Activated CD8-positive, alpha-beta memory T cell treated with anti-CD3 and anti-CD28 coated beads for 1 hour (primary cell): ENCODE measurements at places on chromosomes 3 and 15.

DNA sequence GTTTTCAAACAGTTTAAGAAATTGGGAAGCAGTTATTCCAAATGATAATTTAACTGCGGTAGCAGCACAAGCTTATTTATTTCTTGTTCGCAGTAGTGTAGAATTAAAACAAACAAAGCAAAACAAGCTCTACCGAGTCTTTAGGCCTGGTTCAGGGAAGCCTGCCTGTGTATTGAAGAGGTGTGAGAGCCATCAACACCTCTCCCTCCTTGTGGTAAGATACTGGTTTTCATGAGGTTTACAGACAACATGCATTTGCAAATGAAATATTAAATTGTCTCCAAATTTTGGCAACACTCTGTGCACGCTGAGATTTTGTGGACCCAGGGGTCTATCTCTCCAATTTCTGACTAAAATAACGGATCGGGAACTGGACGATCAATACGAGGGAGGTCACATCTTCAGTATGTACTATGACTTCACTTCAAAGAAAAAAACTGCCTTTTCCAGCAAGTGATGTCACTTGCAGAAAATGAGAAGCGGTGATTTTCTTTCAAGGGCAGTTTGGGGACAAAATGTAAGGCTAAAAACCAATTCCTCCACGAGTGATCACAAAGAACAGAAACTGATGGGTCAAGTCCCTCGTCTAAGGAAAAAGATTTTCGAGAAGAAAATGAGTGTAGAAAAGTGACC, 721 bp downstream of the ATR start:
- no peak for DNase-seq

GRCh38 chr3:172658344-172659245, 52.3 kb downstream of the NCEH1 start:
- DNase-seq = no peak

GRCh38 chr3:156382458-156383346, 172.2 kb downstream of the SSR3 start:
- DNase-seq = no peak

DNA sequence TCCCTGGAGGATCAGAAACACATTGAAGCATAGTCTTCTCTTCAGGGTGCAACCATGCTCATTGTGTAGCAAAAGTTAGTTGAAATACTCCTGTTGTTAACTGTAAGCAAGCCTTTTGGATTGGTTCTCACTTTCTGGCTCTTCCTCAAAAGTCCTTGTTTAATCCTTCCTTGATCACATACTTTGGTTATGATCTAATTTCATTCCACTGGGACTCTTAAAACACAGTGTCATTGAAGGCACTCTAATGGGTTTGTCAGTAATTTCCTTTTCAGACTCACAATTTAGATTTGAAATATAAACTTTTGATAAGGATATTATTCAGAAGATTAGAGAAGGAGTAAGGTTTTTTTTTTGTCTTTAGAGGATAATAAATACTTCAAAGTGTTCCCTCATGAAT, 451.7 kb upstream of the SGO1 start:
- no peak for DNase-seq

DNA sequence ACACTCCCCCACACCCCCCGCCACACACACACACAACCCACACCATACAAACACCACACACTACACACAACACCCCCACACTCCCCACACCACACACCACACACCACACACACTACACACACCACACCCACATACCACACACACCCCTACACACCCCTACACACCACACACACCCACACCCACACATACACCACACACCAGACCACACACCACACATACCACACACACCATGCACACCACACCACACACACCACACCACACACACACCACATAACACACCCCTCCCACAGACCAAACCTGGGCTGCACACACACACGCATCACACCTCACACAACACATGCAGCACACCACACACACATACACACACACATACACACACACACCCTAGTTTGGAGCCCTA, 1.8 kb upstream of the RASGRF1 start:
- DNase-seq = no peak

DNA sequence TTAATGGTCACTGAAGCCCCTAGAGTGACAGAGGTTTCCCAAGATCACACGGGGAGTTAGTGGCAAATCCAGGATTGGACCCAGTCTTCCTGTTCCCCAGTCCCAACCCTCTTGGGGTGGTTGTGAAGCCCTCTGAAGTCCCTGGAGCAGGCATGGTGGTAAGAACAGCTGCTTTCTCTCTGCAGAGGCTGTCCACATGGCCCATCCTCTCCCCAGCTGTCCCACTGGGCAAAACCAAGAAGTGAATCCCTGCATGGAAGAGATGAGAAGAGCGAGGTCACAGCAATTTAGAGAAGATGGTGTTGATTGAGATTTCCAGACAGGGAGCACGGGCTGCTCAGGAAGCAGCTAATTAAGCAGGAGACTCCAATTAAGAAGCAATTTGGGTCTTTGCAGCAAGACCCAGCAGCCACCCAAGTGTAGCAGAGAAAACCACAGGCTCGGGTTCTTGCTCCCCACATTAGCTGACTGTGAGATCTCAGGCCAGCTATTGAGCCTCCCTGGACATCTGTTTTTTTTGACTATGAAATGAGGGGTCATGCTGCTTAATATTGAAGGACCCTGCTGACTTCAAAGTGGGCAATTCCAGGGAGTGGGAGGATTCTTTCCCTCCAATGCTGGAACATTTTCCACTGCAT, 14.8 kb upstream of the HDAC11 start:
- DNase-seq = no peak

DNA sequence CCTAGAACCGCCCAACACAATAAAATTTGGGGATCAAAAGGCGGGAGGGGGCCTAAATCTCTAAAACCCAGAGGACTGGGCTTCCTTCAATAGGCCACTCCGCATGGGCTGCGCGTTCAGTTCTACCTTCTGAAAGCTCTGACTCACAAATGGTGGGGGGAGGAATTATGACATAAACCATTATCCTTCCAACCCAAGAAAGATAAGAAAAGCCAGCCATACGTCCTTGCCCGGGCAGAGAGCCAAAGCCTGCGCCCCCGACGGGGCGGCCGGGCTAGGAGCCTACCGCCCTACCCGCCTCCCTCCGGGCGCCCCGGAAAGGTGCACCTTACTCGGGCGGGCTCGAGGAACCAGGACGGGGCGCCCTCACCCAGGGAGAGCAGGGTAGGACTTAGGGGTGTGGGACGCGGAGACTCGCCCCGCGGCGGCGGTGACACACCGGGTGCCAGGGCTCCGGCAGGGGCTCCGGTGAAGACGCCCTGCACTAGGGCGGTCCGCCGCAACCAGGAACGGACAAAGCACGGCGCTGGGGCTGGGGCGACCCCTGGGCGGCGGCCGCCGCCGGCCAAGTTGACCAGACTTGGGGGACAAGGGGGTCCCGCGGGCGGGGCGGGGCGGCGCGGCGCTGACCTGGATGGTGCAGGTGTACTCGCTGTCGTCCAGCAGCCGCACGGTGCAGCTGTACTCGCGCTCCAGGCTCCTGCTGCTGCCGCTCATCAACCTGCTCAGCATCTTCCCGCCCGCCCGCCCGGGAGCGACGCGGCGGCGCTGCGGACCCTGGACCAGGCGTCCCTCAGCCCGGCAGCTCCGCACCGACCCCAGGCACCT, 534 bp downstream of the FRMD5 start:
- DNase-seq = peak; percentile 8

GRCh38 chr3:159277814-159278213, 476.0 kb downstream of the MFSD1 start:
- no peak for DNase-seq

- no peak for DNase-seq
Measured at GRCh38 chr3:142694225-142694624, 29.6 kb upstream of the TRPC1 start.
